ENCODE measurements at places on chromosomes 5 and 9.

- no peak for DNase-seq
Observed at GRCh38 chr5:90680921-90681563, 122.4 kb downstream of the ADGRV1 start.

DNA sequence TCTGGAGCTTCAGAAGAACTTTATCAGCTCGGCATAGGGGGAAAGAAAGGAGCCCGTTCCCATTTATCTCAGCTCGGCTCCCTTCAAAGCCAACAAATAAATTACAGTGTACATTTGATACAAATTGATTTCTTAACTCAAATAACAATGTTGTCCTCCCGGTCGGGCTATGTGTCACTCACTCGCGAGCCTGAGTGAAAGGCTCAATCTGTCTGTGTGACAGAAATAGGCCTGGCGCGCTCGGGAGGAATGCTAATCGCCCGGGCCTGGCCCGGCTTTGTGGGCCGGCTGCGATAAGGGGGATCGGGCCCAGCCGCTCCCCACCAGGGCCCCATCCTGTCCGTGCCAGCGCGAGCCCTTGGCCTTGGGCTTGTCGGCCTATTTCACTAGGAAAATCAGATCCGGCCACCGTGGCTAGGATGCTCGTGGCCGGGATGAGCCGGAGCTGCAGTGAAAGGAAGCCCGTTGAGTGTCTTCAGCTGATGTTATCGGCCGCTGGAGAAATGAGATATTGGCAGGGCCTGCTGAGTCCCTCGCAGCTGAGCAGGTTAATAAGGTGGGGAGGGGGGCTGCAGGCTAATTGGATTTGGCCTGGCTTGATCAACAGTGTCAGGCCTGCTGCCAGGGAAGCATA, 258.7 kb downstream of the IRX1 start:
- DNase-seq: no peak

DNA sequence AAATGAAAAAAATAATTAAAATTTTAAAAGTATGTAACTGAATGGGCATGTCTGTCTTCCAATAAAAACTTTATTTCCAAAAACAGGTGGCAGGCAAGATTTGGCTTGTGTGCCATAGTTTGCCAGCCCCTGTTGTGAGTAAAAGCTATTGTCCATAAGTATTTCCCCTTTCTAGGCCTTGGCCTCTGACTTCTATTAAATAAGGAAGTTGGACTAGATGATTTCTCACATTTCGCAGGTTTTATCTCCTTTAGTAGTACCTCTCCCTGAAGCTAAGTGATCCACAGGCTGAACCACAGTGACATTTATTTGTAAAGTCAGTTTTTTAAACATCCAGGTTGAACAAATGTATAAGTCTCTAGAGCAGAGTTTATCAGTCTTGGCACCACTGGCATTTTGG, 41.3 kb downstream of the RECK start:
- no peak for DNase-seq

- DNase-seq: no peak
Observed at GRCh38 chr5:18972177-18972576, 1015.8 kb downstream of the CDH18 start.

- DNase-seq: peak; percentile 47
Observed at GRCh38 chr9:130815242-130815808, 19.7 kb upstream of the ABL1 start.

GRCh38 chr9:107227774-107228173, 55.3 kb upstream of the RAD23B start:
- DNase-seq: no peak

DNA sequence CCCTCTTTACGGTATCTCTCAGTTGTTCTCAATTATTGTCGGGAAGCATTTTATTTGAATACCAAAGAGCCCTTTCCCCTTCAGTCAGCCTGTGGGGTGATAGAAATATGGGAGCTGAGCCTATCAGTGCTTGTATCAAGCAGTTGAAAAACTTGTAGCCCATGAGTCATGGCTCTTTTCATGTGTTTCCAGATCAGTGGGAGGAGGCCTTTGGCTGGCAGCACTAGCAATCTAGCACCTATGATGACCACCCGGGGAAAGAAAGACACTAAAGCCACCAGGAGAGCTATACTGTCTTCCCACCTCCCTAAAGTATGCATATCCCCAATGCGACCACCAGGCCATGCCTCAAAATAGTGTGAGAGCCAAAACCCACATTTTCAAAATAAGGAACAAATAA, 696.9 kb upstream of the C9orf72 start:
- peak; percentile 42 for DNase-seq

DNA sequence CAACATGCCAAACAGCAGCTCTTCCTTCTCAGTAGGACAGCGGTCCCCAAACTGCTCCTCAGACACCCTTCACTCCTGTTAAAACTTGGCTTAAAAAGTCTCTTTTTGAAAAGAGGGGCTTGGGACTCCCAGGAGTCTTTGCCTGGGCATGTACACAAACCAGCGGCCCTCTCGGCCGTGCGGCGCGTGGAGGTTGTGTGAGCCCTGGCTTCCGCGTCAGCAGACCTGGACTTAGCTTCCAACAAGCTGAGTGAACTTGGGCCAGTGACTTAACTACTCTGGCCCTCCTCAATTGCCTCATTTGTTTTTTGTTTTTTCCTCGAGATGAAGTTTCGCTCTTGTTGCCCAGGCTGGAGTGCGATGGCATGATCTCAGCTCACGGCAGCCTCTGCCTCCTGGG, 15.3 kb upstream of the NTNG2 start:
- no peak for DNase-seq

GRCh38 chr5:131716650-131717049, 80.2 kb downstream of the FNIP1 start:
- DNase-seq: no peak

DNA sequence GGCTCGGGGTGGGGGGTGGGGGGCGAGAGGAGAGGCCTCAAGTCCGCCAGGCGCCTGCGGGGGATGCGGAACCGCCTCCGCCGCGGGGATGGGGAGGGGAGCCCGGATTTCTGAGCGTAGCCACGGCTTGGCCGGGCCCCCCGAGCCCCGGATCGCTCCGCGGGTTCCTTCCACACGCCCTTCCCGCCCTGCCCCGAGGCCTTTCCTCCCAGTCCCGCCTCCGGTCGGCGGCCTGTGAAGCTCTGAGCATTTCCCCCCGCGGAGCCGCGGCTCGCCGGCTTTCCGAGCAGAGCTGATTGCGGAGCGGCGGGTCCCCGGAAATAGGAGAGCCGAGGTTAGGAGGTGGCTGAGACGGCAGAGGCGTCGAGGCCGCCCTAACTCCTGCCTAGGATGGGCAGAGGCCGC, 6.1 kb downstream of the IRX4 start:
- DNase-seq: no peak

DNA sequence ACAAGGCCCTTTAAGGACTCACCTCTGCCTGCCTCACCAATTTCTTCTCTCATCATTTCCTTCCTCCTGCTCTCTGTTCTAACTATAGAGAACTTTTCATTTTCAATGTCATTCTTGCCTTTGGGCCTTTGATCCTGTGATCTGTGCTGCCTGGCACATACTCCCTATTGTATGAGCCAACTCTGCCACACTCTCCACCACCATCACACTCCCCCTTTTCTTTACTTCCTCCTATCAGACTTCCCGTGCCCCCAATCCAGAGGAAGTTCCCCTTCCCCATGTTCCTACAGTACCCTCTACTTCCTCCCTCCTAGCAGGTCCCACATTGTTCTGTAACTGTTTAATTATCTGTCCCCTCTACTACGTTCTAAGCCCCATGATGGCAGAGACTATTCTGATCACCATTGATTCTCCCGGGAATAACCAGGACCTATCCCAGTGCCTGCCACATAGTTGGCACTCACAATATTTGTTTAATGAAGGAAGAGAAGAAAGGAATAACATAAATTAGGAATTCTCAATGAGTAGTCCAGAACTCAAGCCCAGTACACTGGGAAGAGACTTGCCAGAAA, 27.5 kb downstream of the ADAM19 start:
- DNase-seq: no peak

GRCh38 chr5:67003935-67004729, 192.5 kb downstream of the CD180 start:
- peak; percentile 97 for DNase-seq

- no peak for DNase-seq
Observed at GRCh38 chr5:24290536-24290935, 354.2 kb downstream of the CDH10 start.

DNA sequence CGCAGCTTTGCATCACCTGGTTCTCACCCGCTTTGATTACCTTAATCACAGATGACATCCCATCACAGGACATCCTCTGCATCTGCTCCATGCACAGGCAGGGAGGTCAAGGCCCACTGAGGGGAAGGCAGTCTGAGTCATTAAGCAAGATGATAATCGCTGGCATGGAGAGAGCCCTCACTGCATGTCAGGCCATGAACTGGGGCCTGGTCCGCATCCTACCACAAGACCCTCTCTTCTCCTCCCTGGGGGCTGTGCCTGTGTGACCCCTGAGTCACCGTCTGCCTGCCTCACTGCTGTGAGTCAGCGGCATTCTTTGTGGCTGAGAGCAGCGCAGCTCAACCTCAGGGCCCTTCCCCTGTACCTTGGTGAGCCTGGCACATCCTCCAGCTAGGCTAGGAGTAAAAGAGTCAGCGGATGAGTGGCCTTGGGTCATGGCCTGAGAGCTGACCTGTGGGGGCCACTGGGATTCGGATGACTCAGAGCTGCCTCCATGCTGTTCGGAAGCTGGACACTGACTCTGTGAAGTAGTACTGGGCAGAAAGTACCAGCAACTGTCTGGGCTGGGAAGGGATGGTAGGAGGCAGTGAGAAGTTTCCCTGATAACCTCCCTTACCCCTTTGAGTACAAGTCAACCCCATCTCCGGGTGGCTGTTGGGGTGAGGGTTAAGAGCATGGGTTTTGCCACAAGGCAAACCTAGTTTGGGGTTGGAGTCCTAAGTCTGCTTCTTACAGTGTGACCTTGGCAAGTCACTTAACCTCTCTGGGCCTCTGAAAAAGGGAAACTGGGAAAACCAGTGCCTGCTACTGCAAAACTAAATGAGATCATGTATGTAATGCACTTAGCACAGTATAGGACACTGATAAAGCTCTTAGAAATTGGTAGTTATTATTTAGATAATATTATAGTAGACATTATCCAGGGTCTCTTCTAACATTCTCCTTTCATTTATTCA, 14.6 kb upstream of the ARSI start:
- peak; percentile 96 for DNase-seq
